ENCODE measurements at places on chromosomes 5 and 9.

DNA sequence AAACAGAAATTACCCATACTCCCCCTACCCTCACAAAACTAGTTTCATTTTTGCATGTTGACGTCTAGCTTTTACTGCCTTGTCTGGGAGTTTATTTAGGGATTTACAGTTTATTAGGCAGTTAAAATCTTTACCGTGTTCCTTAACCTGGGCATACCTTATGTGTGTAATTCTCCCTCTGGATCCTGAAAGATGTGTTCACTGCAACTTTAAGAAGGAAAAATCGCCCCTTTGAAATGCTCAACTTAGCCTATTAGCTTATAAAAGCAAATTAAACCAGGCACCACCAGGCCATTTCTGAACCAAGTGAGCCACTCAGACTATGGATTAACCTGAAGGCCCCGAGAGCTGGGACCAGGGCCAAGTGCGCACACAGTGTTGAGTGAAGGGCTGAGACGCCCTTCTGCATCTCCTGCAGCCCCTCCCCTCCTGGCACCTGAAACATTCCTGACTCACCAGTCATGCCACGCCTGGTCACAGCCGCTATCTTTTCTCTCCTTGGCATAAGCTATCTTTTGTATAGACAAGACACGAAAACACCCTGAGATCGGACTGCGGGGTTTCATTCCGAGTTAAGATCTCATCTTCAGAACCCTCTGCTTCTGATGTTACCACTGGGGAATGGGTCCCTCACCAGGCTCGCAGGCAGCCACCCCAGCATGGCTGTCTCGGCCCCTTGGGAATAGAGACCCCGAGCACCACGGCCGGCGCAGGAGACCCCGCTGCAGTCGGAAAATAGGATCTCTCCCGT lies 111.9 kb downstream of the ROR2 start:
- DNase-seq, result no peak
- H3K4me1 ChIP-seq, result peaks cover 19% of the 10 kb centered on the region
- H3K36me3 ChIP-seq, result no peaks in the 10 kb centered on the region
- no peaks in the 10 kb centered on the region for H3K27me3 ChIP-seq
- H3K4me3 ChIP-seq, result no peak overlapping the region
- no peak overlapping the region for H3K27ac ChIP-seq

DNA sequence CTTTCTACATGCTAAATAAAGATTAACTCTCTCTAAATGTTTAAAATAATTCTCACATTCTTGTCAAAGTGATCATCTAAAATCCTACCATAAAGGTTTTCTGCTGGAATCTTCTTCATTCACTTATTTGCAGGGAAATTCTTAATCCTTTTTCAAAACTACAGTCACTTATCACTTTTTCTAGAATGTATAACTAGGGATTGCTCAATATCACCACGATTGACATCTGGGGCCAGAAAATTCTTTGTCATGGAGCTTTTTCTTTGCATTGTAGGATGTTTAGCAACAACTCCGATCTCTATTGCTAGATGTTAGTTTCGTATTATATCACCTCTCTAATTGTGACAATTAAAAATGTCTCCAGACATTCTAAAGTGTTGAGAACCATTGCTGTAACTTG lies 344.9 kb upstream of the PIK3R1 start:
- no peak overlapping the region for H3K4me3 ChIP-seq
- no peaks in the 10 kb centered on the region for H3K4me1 ChIP-seq
- H3K36me3 ChIP-seq, result no peaks in the 10 kb centered on the region
- H3K27me3 ChIP-seq, result no peaks in the 10 kb centered on the region

DNA sequence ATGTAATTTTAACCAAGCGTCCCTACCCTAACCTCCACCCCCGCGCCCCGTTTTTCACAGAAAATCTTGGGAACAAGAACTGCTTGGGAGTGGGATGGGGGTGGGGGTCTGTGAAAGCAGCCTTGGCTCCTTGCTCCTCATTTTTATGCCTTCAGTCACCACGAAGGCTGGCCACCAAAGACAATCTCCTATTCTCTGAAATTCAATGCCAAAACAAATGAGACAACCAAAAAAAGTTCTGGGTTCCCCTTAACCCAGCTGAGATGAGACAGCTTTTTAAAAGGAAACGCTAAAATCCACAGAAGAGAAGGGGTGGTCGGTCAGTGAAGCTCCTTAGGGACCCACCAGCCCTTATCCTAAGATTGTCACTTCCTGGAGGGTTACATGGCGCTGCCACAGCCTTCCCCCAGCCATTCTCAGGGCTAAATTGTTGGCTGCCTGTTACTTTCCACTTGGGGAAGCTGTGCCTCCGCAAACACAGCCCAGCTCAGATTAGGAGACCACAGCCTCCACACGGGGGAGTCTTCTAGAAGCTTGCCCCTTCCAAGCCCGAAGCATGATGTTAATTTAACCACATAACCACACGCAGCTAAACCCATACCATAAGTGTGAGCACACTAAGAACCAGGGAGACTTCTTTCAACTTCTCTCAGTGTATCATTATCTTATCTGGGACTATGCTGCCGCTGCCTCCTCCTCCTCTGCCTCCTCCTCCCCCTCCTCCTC lies 136.3 kb downstream of the FOXD1 start:
- H3K27me3 ChIP-seq, result peaks cover 42% of the 10 kb centered on the region
- no peaks in the 10 kb centered on the region for H3K36me3 ChIP-seq
- H3K4me1 ChIP-seq, result no peaks in the 10 kb centered on the region
- no peak overlapping the region for H3K4me3 ChIP-seq
- no peak for DNase-seq

GRCh38 chr9:37967761-37968080 lies 63.8 kb upstream of the SLC25A51 start:
- H3K4me1 ChIP-seq, result peaks cover 5% of the 10 kb centered on the region
- no peaks in the 10 kb centered on the region for H3K36me3 ChIP-seq
- DNase-seq, result no peak
- H3K4me3 ChIP-seq, result no peak overlapping the region
- H3K27me3 ChIP-seq, result no peaks in the 10 kb centered on the region

DNA sequence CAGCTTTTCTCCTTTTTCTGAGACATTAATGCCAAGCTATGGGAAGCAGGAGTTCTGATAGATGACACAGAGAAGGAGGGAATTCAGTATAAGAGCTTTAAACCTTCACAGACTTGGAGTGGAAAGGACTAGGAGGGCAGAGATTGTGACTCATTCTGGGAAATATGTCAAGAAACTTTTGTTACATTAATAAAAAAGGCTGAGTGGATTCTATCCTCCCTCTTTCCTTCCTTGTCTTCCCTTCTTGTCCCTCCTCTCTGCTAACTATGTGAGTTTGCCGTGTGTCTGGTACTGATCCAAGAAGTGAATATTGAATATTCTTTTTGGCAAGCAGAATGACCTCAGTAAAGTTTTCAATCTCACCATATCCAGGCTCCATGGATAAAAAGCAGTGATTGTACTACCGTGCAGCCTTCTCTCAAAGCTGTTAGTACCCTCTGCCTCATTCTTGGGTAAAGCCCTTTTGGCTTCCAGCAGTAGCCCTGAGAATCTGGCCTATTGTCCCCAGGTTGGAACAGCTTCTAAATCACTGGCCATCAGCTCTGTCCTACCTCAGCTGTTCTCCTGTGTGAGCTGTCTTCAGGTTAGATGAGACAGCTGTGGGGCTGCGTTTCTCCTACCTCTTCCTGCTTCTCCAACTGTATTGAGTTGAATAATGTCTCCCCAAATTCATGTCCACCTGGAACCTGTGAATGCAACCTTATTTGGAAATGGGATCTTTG lies 73.9 kb downstream of the ATG10 start:
- no peak overlapping the region for H3K27ac ChIP-seq
- DNase-seq, result no peak
- no peaks in the 10 kb centered on the region for H3K27me3 ChIP-seq
- no peak overlapping the region for H3K4me3 ChIP-seq
- no peaks in the 10 kb centered on the region for H3K36me3 ChIP-seq

DNA sequence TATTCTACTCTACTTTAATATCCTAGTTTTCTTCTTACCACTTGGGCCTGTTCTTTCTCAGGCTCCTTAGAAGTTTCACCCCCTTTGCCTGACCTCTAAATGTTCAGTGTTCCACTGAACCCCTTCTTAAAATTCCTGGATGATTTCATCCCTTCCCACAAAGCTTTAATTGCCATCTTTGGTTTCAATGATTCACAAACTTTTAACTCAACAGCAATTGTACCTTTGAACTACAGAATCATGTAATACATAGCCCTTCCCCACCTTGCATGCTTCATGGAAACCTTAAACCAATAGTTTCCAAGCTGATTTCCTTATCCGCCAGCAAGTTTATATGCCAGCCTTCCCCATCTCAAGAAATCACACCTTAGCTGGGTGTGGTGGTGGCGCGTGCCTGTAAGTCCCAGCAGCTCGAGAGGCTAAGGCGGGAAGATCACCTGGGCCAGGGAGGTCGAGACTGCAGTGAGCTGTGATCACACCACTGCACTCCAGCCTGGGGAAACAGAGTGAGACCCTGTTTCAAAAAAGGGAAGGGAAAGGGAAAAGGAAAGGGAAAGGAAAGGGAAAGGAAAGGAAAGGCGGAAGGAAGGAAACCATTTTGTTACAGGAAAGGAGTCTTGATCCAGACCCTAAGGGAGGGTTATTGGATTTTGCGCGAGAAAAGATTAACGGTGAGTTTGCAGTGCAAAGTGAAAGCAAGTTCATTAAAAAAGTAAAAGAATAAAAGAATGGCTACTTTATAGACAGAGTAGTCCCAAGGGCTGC lies 1023.7 kb upstream of the DMAC1 start:
- no peak for DNase-seq
- H3K36me3 ChIP-seq, result no peaks in the 10 kb centered on the region
- H3K27me3 ChIP-seq, result no peaks in the 10 kb centered on the region
- no peak overlapping the region for H3K4me3 ChIP-seq

GRCh38 chr9:94679587-94679986 lies 40.3 kb upstream of the FBP1 start:
- DNase-seq, result no peak
- H3K27me3 ChIP-seq, result no peaks in the 10 kb centered on the region
- no peaks in the 10 kb centered on the region for H3K4me1 ChIP-seq
- no peaks in the 10 kb centered on the region for H3K36me3 ChIP-seq
- no peak overlapping the region for H3K27ac ChIP-seq
- H3K4me3 ChIP-seq, result no peak overlapping the region

DNA sequence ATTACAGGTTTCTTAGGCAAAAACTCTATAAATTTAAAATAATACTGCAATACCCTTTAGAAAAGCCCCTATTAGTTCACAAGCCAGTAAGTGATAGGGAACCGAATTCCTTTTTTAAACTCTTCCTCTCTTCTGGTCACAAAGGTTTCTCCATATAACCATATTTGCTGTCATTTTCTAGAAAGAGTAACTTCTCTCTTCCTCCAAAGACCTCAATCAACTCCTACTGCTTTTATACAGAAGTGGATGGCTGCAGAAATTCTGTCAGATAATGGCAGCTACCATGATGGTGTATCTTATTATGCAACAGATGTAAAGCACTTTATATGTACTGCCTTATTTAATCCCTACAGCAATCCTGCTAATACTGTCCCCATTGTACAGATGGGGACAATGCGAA lies 6.2 kb downstream of the TUT7 start:
- H3K4me3 ChIP-seq, result no peak overlapping the region
- no peak overlapping the region for H3K27ac ChIP-seq
- DNase-seq, result no peak
- no peaks in the 10 kb centered on the region for H3K27me3 ChIP-seq
- no peaks in the 10 kb centered on the region for H3K4me1 ChIP-seq

DNA sequence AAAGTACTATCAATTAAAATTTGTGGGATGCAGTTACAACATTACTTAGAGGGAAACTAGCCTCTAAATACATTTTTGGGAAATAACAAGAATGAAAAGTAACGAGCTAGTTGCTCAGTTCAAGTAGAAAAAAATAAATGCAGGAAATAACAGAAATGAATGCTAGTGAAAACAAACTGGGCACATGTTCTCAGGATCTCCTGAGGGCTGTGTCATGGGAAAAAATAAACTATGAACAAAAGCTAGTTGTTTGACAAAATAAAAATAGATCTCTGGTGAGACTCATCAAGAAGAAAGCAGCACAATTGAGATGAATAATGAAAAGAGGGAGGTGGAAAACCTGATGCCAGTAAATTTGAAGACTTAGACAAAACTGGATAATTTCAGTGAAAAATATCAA lies 16.3 kb downstream of the IDNK start:
- peaks cover 2% of the 10 kb centered on the region for H3K36me3 ChIP-seq
- no peak overlapping the region for H3K27ac ChIP-seq
- no peaks in the 10 kb centered on the region for H3K4me1 ChIP-seq
- no peaks in the 10 kb centered on the region for H3K27me3 ChIP-seq
- H3K4me3 ChIP-seq, result no peak overlapping the region

DNA sequence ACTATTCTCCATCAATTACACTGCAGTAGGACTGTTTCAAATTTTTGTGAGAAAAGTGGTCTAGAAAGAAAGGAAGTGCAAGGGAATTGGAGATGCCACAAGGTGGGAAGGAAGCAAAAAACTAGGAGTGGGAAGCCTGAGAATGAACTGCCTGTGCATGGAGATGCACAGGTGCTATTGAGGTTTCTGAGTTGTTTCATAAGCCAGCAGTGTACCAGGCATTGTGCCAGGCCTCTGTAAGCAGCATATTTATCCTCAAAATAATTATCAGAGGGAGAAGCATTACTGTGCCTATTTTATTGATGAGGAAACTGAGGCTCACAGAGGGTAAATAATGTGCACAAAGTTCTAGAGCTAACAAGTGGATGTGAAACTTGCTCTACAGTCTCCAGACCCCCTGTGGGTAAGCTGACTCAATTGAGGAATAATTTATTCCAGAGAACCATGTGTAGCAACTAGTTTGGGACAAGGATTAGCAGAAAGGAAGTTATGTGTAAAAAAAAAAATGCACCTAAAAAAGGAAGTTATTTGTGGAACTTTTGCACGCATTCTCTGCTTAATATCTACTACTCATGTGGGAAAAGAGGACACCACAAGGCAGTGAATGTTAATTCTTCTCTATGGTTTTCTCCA lies 96.7 kb downstream of the SNCAIP start:
- H3K27ac ChIP-seq, result no peak overlapping the region
- no peaks in the 10 kb centered on the region for H3K4me1 ChIP-seq
- no peak for DNase-seq

DNA sequence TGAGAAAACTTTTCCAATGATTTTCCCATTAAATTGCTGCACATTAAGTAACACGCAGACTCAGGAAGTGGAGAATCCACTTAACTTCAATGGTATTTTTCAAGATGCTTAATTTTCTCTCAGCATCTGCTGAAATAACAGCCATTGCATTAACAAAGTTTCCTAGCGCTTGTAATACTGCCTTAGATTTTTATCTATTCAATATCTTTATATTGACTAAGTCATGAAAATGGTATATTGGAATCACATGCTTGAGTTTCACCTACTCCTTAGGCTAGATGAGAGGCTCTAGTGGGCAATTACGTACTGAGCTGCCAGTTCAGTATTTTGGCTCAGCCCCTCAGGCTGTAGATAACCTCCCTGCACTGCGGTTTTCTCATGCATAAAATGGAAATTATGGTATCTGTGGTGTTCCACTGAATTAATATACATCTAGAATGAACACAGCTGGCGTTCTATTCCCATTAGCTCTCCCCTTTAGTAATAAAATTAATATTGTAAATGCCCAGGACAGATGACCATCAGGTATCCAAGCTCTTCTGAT lies 112.9 kb downstream of the MTX3 start:
- peaks cover 2% of the 10 kb centered on the region for H3K4me1 ChIP-seq
- H3K4me3 ChIP-seq, result no peak overlapping the region
- H3K27ac ChIP-seq, result no peak overlapping the region

- peaks cover 64% of the 10 kb centered on the region for H3K27me3 ChIP-seq
- H3K4me3 ChIP-seq, result no peak overlapping the region
- no peaks in the 10 kb centered on the region for H3K36me3 ChIP-seq
- H3K4me1 ChIP-seq, result peaks cover 12% of the 10 kb centered on the region
- no peak for DNase-seq
- no peak overlapping the region for H3K27ac ChIP-seq
These were observed 50.2 kb upstream of the DAB2IP start for GRCh38 chr9:121601194-121601593.

GRCh38 chr5:64923151-64923685 lies 154.5 kb downstream of the CWC27 start:
- no peak for DNase-seq
- no peak overlapping the region for H3K27ac ChIP-seq
- H3K27me3 ChIP-seq, result no peaks in the 10 kb centered on the region
- H3K4me1 ChIP-seq, result no peaks in the 10 kb centered on the region
- H3K4me3 ChIP-seq, result no peak overlapping the region
- peaks cover 2% of the 10 kb centered on the region for H3K36me3 ChIP-seq

Data from neuronal stem cell (in vitro differentiated cells).